Stimulated activated CD8-positive, alpha-beta memory T cell treated with anti-CD3 and anti-CD28 coated beads, Interleukin-2, amount 100 ng/mL, for 48 hours (primary cell): ENCODE measurements at places on chromosomes 5 and 9.

GRCh38 chr5:163766936-163767670 lies 261.7 kb downstream of the MAT2B start:
- no peak for DNase-seq

- DNase-seq: no peak
Measured at GRCh38 chr5:14745188-14745563, 80.7 kb downstream of the OTULIN start.

DNA sequence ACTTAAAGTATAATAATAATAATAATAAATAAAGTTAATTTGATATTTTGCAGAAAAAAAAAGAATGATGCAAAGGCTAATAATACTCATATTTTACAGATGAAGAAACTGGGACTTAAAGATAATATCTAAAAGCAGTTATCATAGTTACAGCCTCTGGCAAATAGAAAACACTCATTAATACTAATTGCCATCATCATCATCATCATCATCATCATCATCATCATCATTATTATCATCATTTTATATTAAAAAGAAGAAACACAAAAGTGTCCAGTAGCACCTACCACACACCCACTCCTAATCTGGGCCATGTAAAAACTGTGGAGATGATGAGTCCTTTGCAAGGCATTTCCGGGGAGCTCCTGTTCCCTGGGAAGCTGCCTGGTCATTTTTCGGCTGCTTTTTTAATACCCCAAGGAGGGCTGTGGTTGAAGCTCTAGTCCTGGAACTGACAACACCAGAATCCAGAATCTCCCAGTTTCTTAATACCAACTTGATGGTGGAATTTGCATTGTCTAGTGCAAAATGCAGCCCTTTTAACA lies 70.8 kb downstream of the HTR4 start:
- no peak for DNase-seq

DNA sequence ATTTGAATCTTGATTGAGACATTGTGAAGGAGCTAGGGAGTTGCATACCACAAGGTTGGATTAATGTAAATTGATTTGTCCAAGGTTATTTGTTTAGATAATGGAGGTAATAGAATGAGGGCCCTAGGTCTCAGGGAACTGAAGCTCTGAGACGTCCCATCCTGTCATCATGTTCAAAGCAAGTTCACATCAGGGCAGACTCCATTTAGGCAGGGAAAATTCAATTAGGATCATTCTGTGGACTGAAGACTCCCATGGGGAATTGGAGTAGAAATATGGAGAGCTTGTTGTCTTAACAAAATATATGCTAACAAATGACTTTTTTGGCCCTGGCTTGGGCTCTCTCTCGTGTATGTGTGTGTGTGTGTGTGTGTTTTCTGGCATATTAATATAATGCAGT lies 722.0 kb upstream of the ADAMTS16 start:
- no peak for DNase-seq

- DNase-seq: no peak
Measured at GRCh38 chr5:21654-22233, 70.2 kb upstream of the PLEKHG4B start.
